ENCODE measurements at places on chromosomes 12 and 14. TPM values are rescaled to one million over a fixed set of nuclear protein-coding genes. Genes with fewer than 3 reads are reported as not detected.

AHNAK2 gene
- total RNA-seq: 2.3 TPM

- peaks cover 9% of the 10 kb centered on the region for H3K4me1 ChIP-seq
- no peak for DNase-seq
- H3K4me3 ChIP-seq: no peak overlapping the region
- H3K36me3 ChIP-seq: no peaks in the 10 kb centered on the region
These were observed 39.3 kb downstream of the PITPNM2 start for GRCh38 chr12:123111498-123112165.

DNA sequence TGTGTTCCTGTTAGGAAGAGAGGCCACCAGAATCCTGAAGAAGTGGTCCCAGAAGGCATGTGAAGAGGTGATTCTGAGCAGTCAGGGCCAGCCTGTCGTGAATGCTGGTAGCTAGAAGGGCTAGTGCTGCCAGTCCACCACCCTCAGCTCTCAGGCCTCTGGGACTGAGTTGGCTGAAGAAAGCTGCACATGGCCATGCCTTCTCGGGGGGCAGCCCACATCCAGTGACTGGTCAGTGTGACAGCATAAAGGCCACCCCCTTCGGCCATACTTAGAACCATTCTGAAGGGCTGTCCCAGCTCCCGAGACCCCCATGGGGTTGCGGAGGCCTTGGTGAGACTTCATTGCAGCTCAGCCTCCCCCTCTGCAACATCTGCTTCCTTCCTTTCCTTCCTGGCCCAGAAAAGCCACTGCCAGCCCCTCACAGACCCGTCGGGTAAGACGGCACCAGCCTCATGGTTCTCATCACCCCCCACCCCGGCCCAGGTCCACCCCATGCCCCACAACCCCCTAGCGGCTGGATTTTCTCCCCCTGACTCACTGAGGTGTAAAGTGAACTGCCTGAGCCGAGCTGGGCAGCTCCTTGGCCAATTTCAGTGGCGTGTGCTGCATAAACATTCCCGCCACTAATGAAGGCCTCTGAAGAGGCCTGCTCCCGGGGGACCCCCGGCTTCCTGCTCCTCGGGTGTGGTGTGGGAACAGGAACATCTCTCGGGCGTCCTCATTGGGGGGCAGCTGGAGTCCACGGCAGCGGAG lies 49.5 kb upstream of the DIO3 start:
- H3K27me3 ChIP-seq: no peaks in the 10 kb centered on the region
- peaks cover 13% of the 10 kb centered on the region for H3K36me3 ChIP-seq
- no peak overlapping the region for H3K4me3 ChIP-seq
- DNase-seq: no peak
- no peaks in the 10 kb centered on the region for H3K4me1 ChIP-seq

RBP5 gene
- 2.1 TPM for total RNA-seq

DNA sequence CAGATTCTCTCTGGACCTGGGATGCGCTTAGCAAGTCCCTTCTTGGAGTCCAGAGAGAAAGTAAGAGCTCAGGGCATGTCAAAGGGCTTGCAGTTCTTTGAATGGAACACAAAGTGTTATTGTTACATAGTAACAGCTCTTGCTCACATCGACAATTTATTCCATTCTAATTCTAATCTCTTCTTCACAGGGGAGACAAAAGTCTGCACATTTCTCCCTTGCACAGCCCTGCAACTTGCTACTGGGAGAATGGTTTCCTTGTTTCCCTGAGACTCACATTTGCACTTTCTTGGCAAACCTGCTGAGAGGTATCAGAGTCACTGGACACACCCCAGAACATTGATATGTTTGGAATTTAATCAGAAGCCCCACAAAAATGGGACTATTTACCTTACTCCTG lies 209.9 kb upstream of the IGF1 start:
- H3K36me3 ChIP-seq: peaks cover 3% of the 10 kb centered on the region
- H3K4me1 ChIP-seq: 0 out of 2 replicates have a peak, but pooled peaks cover 3% of the 10 kb centered on the region
- H3K4me3 ChIP-seq: no peak overlapping the region
- H3K27ac ChIP-seq: no peak overlapping the region
- no peak for DNase-seq

- peaks cover 76% of the 10 kb centered on the region for H3K36me3 ChIP-seq
- H3K27me3 ChIP-seq: no peaks in the 10 kb centered on the region
- H3K4me3 ChIP-seq: no peak overlapping the region
- no peaks in the 10 kb centered on the region for H3K4me1 ChIP-seq
These were observed 41.7 kb downstream of the LARP4 start for GRCh38 chr12:50442178-50442908.

PHC1 gene
- total RNA-seq: 558 TPM

DNA sequence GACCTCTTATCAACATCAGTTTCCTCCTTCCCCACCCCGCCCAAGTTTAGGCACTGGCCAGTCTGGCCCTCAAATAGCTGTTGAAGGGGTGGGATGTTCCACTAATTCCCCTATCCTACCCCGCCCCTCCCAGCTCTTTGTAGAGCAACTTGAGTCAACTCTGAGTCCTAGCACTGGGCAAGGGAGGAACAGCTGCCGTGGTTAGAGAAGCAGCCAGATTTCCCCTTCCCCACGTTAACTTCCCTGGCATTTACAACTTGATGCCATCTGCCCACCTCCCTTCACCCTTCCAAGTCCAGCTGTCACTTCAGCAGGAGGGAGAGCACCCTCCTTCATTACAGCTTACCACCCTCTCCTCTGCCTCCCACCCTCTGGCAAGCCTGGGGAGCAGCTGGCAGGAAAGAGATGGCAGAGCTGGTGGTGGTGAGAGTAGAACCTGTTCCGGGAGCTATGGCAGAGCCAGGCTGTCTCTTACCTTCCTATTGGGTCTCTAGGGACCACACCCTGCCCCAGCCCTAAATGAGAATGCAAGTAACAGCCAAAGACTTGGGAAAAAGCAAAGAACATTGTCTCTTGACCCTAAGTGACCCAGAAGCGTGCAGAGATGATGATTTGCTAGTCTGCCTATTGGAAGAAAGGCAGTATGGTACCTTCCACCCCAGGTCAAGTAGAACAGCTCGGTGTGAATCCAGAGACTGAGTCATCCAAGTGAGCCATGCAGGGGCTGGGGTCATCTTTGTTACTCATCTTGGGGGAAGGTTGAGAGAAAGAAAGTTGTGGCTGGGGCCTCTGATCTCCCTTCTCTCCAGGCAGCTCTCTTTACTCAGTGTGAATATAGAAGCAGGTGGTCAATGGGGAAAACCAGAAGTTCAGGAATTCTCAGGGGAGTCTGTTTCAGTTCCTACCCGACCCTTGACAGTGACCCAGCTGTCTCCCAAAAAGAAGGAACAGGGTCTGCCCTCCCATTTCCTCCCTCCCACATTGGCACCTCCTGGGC lies 1.5 kb downstream of the BLOC1S1 start:
- H3K36me3 ChIP-seq: no peaks in the 10 kb centered on the region
- H3K4me3 ChIP-seq: peak overlapping the region; percentile 91
- H3K4me1 ChIP-seq: peaks cover 13% of the 10 kb centered on the region
- no peak for DNase-seq
- no peak overlapping the region for H3K27ac ChIP-seq
- H3K27me3 ChIP-seq: no peaks in the 10 kb centered on the region

GRCh38 chr14:93688239-93688666 lies 100.0 kb downstream of the PRIMA1 start:
- peaks cover 29% of the 10 kb centered on the region for H3K4me1 ChIP-seq
- no peaks in the 10 kb centered on the region for H3K27me3 ChIP-seq
- peak overlapping the region; percentile 76 for H3K27ac ChIP-seq
- H3K36me3 ChIP-seq: no peaks in the 10 kb centered on the region
- DNase-seq: peak; percentile 84

DNA sequence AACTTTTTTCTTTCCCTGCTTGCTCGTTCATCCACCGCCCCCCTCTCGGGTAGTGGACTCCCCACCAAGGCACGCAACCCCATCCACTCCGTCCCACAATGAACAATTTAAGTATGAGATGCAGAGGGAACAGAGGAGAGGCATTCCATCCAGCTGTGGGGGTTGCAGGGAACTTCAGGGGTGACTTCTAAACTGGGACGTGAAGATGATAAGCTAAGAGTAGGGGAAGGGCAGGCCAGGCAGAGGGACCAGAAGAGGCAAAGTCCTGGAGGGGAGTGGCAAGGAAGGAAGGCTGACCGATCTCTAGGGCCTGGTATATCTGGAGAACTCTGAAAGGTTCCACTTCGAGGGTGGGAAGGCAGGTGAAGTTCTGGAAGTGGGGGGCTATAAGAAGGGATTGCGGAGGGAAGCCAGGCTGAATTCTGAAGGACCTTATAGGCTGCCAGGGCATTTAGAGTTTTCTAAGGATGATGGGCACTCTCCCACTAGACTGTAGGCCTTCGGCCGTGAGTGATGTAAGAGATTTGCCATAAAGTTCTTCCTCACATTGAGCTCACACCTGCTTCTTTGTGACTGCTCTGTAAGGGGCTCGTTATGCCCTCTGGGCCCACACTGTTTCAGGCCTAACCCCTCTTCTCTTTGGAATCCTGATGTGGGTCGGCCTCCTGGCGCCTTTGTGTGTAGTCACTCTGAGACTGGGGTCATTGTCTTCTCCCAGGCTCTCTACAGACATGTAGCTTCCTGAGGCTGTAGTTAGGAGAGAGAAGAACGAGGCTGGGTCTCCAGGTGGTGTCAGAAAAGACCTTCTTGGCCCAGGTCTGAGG lies 12.1 kb downstream of the NFATC4 start:
- no peak overlapping the region for H3K27ac ChIP-seq
- no peaks in the 10 kb centered on the region for H3K27me3 ChIP-seq
- no peak for DNase-seq
- H3K36me3 ChIP-seq: peaks cover 3% of the 10 kb centered on the region
- H3K4me3 ChIP-seq: no peak overlapping the region

SERPINA10 gene
- not detected for total RNA-seq

RGS6 gene
- total RNA-seq: 2.8 TPM

DNA sequence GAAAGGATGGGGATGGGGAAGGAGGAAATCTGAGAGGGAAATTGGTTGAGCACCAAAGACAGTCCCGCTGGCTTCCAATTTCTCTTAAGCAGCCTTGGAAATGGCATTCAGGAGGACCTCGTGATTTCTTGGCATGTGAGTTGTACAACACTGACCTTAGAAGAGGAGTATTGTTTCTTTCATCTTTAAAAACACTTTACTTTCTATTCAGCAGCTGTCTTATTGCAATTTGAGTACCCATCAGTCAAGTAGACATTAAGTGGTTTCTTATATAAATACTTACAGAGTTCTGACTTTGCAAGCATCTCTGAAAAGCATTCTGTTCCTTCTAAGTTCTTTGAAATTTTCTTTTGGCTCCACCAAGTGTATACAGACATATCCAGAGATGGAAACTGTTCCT lies 83.2 kb downstream of the LMNTD1 start:
- no peaks in the 10 kb centered on the region for H3K4me1 ChIP-seq
- H3K27me3 ChIP-seq: no peaks in the 10 kb centered on the region
- no peaks in the 10 kb centered on the region for H3K36me3 ChIP-seq

TPH2 gene
- total RNA-seq: 0.66 TPM

JDP2 gene
- 24.7 TPM for total RNA-seq

Measured in H9 (cell line).